Activated CD4-positive, alpha-beta T cell treated with anti-CD3 and anti-CD28 coated beads, Interleukin-2, amount 10 ng/mL, durations not matched to agents 7 days and 5 days (primary cell): ENCODE measurements at places on chromosomes 12 and 14. TPM values are rescaled to one million over a fixed set of nuclear protein-coding genes. Genes with fewer than 3 reads are reported as not detected.

- H3K27me3 ChIP-seq = no peaks in the 10 kb centered on the region
- peaks cover 3% of the 10 kb centered on the region for H3K36me3 ChIP-seq
- H3K4me3 ChIP-seq = no peak overlapping the region
- H3K4me1 ChIP-seq = no peaks in the 10 kb centered on the region
- DNase-seq = no peak
Observed at GRCh38 chr12:117053050-117053400, 46.2 kb downstream of the TESC start.

DNA sequence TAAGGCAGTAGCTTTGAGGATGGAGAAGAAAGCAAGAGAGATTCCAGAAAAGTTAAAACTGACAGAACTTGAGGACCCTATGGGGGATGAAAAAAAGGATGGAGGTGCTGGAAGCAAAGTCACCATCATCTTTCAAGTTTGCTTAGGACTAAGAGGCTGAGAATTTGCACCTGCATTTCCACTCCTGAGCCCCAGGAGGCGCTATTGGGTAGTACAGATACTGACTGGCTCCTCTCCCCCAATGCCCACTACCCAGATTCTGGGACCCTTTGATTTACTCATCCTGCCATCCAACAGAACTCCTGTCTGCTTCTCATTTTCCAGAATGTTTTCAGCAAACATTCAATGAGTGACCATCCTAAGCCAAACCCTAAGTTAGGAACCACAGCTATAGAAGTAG lies 34.0 kb upstream of the CMKLR1 start:
- no peaks in the 10 kb centered on the region for H3K36me3 ChIP-seq
- no peak for DNase-seq
- H3K4me3 ChIP-seq = no peak overlapping the region
- H3K27ac ChIP-seq = no peak overlapping the region
- no peaks in the 10 kb centered on the region for H3K4me1 ChIP-seq
- H3K27me3 ChIP-seq = peaks cover 11% of the 10 kb centered on the region

Gene OAS2
- 420 TPM for total RNA-seq

DNA sequence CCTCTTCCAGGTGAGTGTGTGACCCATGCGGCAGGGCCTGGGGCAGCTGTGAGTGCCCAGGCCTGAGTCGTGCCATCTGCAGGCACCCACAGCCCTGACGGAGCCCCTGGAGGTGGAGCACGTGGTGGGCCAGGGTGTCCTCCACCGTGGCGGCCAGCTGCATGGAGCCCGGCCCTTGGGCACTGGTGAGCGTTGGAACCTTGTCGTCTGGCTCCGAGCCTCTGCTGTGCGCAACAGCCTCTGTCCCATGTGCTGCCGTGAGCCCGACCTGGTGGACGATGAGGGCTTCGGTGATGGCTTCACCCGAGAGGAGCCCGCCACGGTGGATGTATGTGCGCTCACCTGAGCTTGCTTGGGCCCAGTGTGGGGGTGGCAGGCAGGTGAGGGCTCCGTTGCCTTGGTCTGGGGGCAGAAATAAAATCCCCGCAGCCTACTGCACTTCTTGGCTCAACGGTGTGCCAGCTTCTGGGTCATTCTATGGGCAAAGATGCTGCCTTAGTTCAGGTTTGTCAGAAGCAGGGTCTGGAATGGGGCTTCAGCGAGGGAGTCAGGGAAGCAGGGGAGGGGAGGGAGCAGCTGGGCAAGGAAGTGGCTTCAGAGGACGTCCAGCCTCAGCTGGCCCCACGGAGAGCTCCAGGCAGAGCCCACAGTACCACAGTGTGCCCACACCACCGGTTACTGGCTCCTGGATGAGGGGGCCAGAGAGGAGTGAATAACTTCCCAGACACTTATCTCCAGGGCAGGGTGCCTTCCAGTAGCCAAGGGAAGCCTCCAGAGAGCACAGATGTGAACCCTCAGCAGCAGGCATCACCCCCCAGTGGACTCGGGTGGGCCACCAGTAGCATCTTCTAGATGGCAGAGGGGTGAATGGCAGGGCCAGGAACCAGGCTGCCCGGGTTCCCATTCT lies 1.2 kb upstream of the ARL6IP4 start:
- H3K27ac ChIP-seq = peak overlapping the region; percentile 89
- H3K36me3 ChIP-seq = peaks cover 22% of the 10 kb centered on the region
- no peak for DNase-seq
- H3K4me1 ChIP-seq = peaks cover 55% of the 10 kb centered on the region
- H3K4me3 ChIP-seq = peak overlapping the region; percentile 87

- DNase-seq = no peak
- H3K4me3 ChIP-seq = no peak overlapping the region
- H3K36me3 ChIP-seq = no peaks in the 10 kb centered on the region
- H3K27ac ChIP-seq = no peak overlapping the region
- H3K4me1 ChIP-seq = no peaks in the 10 kb centered on the region
- peaks cover 2% of the 10 kb centered on the region for H3K27me3 ChIP-seq
Observed at GRCh38 chr12:100393200-100393599, 36.3 kb downstream of the SLC17A8 start.

GRCh38 chr12:2412305-2412643 lies 359.5 kb downstream of the CACNA1C start:
- no peak overlapping the region for H3K27ac ChIP-seq
- peaks cover 3% of the 10 kb centered on the region for H3K27me3 ChIP-seq
- no peaks in the 10 kb centered on the region for H3K36me3 ChIP-seq
- no peak for DNase-seq
- no peak overlapping the region for H3K4me3 ChIP-seq

Gene WNT1
- 0.17 TPM for total RNA-seq

Gene TROAP
- total RNA-seq = 115 TPM

Gene PMCH
- not detected for total RNA-seq

DNA sequence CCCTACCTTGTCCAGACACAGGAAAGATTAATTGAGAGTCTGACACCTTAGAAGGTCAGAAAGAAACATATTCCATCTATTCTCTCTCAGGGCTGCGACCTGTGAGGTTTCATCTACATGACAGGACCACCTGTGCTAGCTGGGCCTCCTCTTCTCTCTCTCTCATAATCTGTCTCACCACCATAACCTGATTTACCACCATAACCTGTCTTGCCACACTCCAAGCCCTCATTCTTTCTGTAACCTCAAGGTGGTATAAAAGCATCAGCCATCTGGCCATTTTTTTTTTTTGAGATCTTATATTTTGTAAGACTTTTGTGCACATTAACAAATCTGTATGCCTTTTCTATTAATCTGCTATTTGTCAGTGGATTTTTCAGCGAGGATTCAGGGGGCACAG lies 75.5 kb downstream of the ACADS start:
- no peaks in the 10 kb centered on the region for H3K27me3 ChIP-seq
- no peak overlapping the region for H3K4me3 ChIP-seq
- no peak overlapping the region for H3K27ac ChIP-seq
- H3K36me3 ChIP-seq = peaks cover 28% of the 10 kb centered on the region
- peaks cover 43% of the 10 kb centered on the region for H3K4me1 ChIP-seq
- no peak for DNase-seq

GRCh38 chr14:61470261-61470960 lies 149.0 kb downstream of the PRKCH start:
- no peak for DNase-seq
- peak overlapping the region; percentile 78 for H3K4me3 ChIP-seq
- peaks cover 83% of the 10 kb centered on the region for H3K4me1 ChIP-seq
- peak overlapping the region; percentile 90 for H3K27ac ChIP-seq
- H3K27me3 ChIP-seq = no peaks in the 10 kb centered on the region
- H3K36me3 ChIP-seq = peaks cover 74% of the 10 kb centered on the region

DNA sequence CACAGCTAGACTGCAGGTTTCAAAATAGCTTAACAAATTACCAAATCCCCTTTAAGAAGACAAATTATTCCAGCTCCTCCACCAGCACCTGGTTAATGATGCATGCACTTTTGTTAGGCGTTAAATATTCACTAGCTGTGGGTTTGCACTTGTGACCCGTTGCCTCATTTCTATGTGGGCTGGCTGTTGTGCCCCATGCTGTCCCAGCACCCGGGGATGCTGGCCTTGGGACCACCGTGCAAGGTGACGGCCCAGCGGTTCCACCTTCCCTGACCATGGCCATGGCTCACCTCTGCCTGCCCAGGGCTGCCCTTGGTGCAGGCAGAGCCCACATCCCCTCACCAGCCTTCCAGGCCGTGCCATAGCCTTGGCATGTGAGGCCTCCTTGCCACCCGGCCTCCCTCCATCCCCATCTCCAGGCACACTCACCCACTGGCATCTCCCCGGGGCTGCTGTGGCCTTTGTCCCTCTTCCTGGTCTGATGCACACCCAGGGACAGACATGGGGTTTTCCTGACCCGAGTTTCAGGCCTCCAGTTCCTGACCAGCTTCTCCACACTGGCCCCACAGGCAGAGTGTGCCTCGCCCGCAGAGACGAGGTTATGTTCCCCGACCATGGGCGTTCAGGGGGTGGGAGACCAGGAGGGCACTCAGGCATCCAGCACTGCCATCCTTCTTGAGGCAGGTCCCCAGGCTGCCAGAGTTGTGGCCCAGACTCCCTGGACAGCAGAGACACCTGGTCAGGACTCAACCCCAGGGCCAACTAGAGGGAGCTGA lies 20.3 kb upstream of the C14orf180 start:
- no peak overlapping the region for H3K27ac ChIP-seq
- no peak overlapping the region for H3K4me3 ChIP-seq
- no peaks in the 10 kb centered on the region for H3K27me3 ChIP-seq
- H3K4me1 ChIP-seq = no peaks in the 10 kb centered on the region
- H3K36me3 ChIP-seq = no peaks in the 10 kb centered on the region

DNA sequence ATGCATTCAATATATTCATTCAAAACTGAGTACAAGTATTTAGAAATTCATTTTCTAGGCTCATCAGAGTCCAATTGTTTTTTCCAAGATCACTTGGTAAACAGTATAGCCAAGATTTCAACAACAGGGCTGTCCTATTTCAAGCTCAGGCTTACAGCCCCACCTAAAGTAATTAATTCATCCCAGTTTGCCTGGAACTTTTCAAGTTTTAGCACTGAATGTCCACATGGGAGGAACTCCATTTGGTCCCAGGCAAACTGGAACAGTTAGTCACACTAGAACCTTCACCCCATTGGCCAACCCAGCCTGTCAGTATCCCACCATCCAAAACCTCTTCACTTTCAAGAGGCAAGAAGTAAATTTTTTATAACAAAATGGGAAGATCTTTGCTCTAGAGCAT lies 210.9 kb downstream of the DPY19L2 start:
- no peak for DNase-seq
- no peak overlapping the region for H3K27ac ChIP-seq
- H3K4me1 ChIP-seq = no peaks in the 10 kb centered on the region
- H3K27me3 ChIP-seq = no peaks in the 10 kb centered on the region
- H3K4me3 ChIP-seq = no peak overlapping the region
- no peaks in the 10 kb centered on the region for H3K36me3 ChIP-seq

- no peak overlapping the region for H3K27ac ChIP-seq
- H3K36me3 ChIP-seq = peaks cover 1% of the 10 kb centered on the region
- H3K4me3 ChIP-seq = no peak overlapping the region
Observed at GRCh38 chr12:124368421-124369032, 73.6 kb downstream of the RFLNA start.

GRCh38 chr12:93778306-93778705 lies 101.1 kb downstream of the CRADD start:
- H3K4me3 ChIP-seq = no peak overlapping the region
- no peak overlapping the region for H3K27ac ChIP-seq
- no peak for DNase-seq

DNA sequence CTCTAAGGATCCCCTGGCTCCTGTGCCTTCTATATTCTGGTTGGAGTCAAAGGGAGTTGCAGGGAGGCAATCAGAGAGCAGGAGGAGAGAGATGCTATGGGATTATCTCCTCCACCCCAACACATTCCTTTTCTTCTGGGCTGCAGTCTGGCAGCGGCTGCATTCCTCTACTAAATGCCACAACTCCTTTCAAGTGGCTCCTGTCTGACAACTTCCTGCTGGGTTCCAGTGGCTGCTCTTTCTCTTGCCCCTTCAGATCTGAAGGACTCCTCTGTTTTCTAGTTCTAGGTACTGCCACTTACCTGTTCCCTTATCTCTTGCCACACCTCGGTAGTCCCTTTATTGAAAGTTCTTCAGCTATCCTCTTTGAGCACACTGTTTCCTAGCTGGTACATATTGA lies 425.0 kb downstream of the SNAPC1 start:
- H3K4me3 ChIP-seq = no peak overlapping the region
- peaks cover 8% of the 10 kb centered on the region for H3K27me3 ChIP-seq
- H3K27ac ChIP-seq = no peak overlapping the region
- no peaks in the 10 kb centered on the region for H3K4me1 ChIP-seq
- no peaks in the 10 kb centered on the region for H3K36me3 ChIP-seq
- no peak for DNase-seq

Gene SLCO1B1
- total RNA-seq = not detected

Gene CMA1
- total RNA-seq = not detected

GRCh38 chr12:27344246-27344645 lies 11.6 kb downstream of the BMAL2 start:
- H3K4me3 ChIP-seq = no peak overlapping the region
- no peak for DNase-seq
- no peak overlapping the region for H3K27ac ChIP-seq
- H3K4me1 ChIP-seq = no peaks in the 10 kb centered on the region

Gene PPP2R3C
- total RNA-seq = 41.3 TPM

Gene CINP
- 33.7 TPM for total RNA-seq

Gene TESPA1
- total RNA-seq = 113 TPM

Gene PSME1
- total RNA-seq = 547 TPM

DNA sequence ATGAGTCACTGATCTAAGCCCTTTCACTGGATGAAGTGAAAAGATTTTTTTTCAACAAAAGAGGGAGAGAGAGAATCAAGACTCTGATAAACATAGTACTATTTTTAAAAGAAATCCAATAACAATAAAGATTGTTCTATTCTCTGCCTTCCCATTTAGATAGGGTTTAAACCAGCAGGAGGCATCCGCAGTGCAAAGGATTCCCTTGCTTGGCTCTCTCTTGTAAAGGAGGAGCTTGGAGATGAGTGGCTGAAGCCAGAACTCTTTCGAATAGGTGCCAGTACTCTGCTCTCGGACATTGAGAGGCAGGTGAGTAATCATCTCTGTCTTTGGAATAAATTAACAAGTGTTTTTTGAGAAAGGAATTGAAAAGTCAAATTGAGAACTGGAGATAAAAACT lies 124.9 kb downstream of the DERA start:
- no peaks in the 10 kb centered on the region for H3K27me3 ChIP-seq
- DNase-seq = no peak
- H3K4me3 ChIP-seq = no peak overlapping the region
- peaks cover 9% of the 10 kb centered on the region for H3K36me3 ChIP-seq
- H3K27ac ChIP-seq = no peak overlapping the region
- H3K4me1 ChIP-seq = no peaks in the 10 kb centered on the region

Gene FGD6
- 0.56 TPM for total RNA-seq

Gene GRIN2B
- not detected for total RNA-seq

GRCh38 chr14:37903343-37904191 lies 304.1 kb upstream of the SSTR1 start:
- peaks cover 1% of the 10 kb centered on the region for H3K4me1 ChIP-seq
- DNase-seq = peak; percentile 15
- no peak overlapping the region for H3K4me3 ChIP-seq
- H3K36me3 ChIP-seq = no peaks in the 10 kb centered on the region
- peaks cover 6% of the 10 kb centered on the region for H3K27me3 ChIP-seq

Gene CALM1
- total RNA-seq = 914 TPM

GRCh38 chr12:11761869-11762567 lies 112.5 kb downstream of the ETV6 start:
- H3K4me3 ChIP-seq = no peak overlapping the region
- H3K4me1 ChIP-seq = peaks cover 62% of the 10 kb centered on the region
- peaks cover 30% of the 10 kb centered on the region for H3K36me3 ChIP-seq
- no peak for DNase-seq

Gene AP4S1
- 5.1 TPM for total RNA-seq

Gene PLXNC1
- 29.7 TPM for total RNA-seq

Gene SLC41A2
- total RNA-seq = 2.1 TPM
